ENCODE measurements at places on chromosomes 5 and 9.

- DNase-seq = no peak
Measured at GRCh38 chr5:54001976-54002775, 308.2 kb downstream of the ARL15 start.

GRCh38 chr9:76576344-76576743 lies 117.4 kb downstream of the GCNT1 start:
- DNase-seq = no peak

DNA sequence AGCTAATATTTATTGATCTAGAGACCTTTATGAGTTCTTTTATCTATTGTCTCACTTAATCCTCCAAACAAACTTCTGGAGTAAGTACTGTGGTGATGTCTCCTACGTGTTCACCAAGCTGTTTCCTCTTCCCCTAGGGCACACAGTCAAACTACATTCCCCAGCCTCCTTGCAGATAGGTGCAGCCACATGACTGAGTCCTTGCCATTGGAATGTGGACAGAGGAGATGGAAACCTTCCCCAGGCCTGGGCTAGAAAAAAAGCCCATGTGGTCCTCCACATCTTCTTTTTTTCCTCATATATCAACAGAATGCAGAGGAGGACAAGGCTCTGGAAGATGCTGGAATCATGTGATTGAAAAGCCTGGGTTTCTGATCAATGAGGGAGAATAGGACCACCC lies 88.0 kb downstream of the ANKRD55 start:
- DNase-seq = no peak

DNA sequence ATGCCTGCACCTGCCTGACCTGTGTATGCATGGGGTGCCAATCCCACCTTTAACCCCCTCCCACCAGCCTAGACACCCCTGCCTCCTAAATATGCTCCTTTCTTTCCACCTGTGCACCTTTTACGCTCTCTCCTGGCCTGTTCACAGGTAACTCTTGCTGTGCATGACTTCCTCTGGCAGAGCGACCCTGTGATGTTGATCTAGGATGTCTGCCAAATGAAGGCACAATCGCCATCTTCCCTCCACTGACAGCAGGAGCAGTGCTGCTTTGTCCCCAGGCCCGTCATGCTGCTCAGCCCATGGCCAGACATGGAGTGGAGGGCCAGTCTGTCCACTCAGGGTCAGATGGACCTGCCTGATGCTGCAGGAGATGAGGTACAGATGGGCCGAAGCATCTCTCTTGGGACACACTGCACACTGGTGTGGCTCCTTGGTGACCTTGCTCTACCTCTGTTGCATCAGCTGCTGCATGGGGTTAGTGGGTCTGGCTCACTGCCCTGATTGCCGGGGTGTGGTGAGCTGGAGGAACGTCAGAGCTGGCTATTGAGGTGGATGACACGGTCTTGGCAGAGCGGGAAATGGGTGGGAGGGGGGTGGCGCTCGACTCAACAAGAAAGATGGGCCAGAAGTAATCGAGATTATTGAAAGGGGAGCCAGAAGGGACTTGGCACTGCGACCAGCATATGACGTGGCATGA lies 101.7 kb upstream of the PITX1 start:
- no peak for DNase-seq

DNA sequence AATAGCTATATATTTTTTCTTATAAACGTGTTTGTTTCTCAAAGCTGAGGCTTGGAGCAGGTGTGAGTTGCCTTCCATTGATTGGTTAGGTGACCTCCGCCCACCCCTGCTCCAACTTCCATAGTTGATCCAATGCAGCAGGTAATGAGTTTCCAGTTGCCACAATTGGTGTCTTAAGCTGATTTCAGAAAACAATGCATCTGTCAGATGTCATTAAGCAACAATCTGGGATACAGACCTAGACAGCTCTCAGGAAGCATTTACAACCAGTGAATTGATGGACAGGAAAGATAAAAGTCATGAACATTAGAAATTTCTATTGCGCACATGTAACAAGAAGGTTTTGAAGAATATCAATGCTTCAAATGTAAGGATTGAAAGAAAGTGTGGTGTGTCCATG lies 510.5 kb downstream of the SEMA5A start:
- DNase-seq = no peak

- no peak for DNase-seq
Measured at GRCh38 chr5:59807806-59808205, 85.7 kb downstream of the PDE4D start.

- no peak for DNase-seq
Measured at GRCh38 chr9:108709997-108710396, 145.8 kb downstream of the ACTL7B start.

Measured in C1 segment of cervical spinal cord (tissue), 14 donors.